ENCODE measurements at places on chromosomes 12 and 14.

- DNase-seq: no peak
Observed at GRCh38 chr12:27431185-27431584, 15.4 kb upstream of the SMCO2 start.

GRCh38 chr12:123364532-123365024 is at the start of gene SBNO1:
TSS of gene SBNO1 (minus strand) at chr12:123364847. CDS start at chr12:123350441, 14,406 bp downstream.
- DNase-seq: no peak

DNA sequence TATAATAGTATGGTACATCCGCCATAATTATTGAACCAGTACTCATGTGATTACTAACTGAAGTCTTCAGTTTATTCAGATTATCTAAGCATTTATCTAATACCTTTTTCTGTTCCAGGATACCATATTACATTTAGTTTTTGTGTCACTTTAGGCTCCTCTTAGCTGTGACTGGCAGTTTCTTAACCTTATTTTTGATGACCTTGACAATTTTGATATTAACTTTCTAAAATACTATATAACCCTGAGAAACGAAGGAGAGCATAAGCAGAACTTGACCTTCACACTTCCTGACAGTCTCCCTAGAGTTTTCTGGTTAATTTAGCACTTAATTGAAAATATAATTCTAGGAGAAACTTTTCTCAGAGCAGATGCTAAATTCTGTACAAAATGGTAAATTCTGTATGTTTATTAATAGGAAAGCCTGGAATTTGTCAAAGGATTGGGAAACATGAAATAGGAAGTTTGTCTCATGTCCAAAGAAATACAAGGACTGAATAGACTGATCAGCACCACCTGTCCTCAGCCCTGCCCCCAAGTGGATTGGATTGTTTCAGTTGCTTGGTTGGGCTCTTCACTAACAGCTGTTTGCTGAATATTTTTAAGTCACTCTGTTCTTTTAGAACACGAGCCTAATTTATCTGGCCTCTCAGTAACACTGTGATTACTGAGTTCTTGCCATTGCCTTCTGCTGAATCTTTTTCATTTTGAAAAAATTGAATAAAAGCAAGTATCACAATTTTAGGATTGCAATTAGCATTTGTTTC is 6.0 kb downstream of the BICDL1 start:
- DNase-seq: no peak

DNA sequence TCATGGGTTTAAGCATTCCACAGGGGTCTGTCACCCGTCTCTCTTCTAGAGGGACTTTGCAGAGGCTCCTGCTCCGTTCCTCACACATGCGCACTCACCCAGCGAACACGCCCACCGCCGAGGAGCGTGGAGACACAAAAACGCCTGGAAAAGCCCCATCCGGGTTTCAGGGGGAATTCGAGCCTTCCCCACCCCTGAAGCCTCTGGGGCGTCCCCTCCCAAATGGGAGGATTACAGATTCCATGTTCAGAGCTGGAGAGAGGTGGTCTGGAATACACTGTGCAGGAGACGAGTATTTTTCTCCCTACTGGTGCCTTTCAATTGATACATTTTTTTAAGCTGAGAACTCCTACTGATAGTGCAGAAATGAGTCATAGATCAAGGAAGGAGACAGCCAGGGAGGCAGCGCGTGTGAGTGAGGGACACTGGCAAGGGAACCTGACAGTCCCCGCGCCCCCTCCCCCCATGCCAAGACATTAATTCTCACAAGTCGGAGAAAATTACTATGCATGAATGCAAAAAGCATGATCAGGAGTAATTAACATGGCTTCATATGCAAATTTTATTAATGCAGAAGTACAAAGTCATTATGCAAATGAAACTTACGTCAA is 36.9 kb downstream of the BCL11B start:
- no peak for DNase-seq

GRCh38 chr12:26777236-26777635 is 55.8 kb downstream of the ITPR2 start:
- DNase-seq: no peak

GRCh38 chr12:124740691-124741137 is 123.0 kb downstream of the SCARB1 start:
- DNase-seq: no peak

- peak; percentile 49 for DNase-seq
Observed at GRCh38 chr12:121038861-121039668, at the start of gene OASL. TSS of gene OASL (minus strand) at chr12:121039246. CDS start at chr12:121038971, 275 bp downstream.

GRCh38 chr14:99237288-99237687 is 34.7 kb downstream of the BCL11B start:
- DNase-seq: no peak

GRCh38 chr12:6430124-6430989 is 14.4 kb upstream of the CD27 start:
- no peak for DNase-seq

DNA sequence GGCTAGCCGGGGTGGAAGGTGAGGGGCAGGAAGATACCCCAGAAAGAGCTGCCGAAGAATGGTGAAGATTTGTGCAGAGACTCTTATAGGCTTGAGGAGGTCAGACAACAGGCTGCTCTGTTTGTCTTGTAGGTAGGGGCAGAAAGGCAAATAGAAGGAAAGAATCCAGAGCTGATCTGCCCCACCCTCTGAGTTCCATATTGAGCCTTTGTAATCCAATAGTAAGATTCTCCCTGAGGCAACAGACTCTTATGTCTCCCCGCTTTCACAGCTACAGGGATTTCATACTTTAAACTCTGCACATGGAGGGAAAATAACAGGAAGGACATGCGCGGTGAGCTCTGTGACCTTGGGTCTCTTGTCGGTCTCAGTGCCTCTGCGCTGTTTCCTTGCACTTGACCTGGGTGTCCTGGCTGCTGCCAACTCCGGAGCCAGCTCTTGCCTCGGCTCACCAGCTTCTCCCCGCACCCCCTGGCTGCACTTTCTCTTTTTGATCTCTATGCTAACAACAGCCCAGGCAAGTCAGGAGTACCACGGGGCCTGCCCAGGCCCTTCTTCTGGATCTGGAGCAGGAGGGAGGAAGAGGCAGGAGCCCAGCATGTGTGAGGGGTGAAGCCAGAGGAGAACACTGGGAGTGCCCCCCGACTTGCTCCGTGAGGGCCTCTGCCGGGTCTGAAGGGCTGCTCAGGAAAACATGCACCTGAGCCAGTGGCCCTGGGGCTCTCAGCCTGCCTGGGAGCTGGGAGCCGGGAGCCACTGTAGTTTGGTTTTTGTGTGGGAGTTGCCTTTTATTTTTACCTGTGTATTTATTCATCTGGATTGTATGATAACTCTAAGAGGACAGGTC is 75.8 kb downstream of the PPP1R36 start:
- no peak for DNase-seq

- DNase-seq: no peak
Observed at GRCh38 chr12:2374092-2374906, 321.5 kb downstream of the CACNA1C start.

DNA sequence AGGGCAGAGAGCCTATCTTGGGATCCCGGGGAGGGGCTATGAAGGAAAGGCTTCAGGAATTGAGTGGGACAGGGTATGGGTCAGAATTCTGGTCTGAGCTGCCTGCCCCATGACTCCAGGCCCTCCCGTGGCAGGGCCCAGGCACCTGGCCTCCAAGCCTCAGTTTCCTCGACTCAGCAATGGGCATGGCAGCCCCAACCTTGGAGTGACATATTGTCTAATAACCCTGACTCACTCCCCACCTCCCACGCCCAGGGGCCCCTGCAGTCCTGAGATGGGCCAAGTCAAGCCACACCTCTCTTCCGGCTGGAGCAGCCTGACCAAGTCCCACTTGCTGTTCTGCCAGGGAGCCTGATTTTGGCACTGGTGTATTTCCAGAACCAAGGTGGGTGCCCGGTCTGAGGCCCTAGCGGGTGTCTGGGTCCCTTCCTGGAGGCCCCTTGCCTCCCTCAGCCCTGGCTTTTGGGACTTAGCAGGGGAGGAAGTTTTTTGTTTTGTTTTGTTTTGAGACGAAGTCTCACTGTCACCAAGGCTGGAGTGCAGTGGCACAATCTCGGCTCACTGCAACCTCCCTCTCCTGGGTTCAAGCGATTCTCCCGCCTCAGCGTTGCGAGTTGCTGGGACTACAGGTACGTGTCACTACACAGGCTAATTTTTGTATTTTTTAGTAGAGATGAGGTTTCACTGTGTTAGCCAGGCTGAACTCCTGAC is 40.3 kb upstream of the RCOR1 start:
- DNase-seq: no peak

- DNase-seq: no peak
Observed at GRCh38 chr12:44260581-44260980, 424.7 kb downstream of the TMEM117 start.

DNA sequence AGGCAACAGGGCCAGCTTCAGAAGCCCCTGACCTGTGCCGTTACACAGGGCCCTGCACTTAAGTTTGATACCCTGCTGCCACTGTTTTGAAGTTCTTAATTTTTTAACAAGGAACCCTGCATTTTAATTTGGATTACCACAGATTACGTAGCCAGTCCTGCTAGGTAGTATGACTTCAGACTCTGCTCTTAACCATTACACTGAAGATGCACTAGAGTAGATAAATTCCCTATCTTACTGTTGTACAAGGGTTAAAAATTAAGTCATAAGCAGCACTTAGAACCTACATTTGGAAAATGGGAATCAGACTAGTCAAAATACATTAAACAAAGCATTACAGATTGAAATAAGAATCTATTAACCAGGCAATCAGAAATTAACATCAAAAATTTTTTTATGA is 2.3 kb downstream of the GNPNAT1 start:
- DNase-seq: no peak

- no peak for DNase-seq
Observed at GRCh38 chr14:21860172-21860571, 186.6 kb upstream of the OR4E1 start.

DNA sequence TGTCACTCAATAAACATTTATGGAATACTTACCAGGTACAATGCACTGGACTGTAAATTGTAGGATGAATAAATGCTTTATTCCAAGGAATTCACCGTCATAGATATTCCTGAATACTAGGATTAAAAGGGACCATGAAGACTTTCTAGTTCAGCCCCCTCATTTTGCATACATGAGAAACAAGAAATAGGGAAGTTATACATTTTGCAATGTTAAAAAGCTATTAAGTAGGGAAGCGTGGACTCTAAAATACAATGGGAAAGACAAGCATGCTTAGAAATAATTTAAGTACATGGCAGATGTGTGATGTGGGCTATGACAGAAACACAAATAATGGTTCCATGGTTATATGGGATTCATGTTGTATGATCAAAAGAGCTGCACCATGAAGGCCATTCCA is 89.4 kb upstream of the SYT10 start:
- no peak for DNase-seq

DNA sequence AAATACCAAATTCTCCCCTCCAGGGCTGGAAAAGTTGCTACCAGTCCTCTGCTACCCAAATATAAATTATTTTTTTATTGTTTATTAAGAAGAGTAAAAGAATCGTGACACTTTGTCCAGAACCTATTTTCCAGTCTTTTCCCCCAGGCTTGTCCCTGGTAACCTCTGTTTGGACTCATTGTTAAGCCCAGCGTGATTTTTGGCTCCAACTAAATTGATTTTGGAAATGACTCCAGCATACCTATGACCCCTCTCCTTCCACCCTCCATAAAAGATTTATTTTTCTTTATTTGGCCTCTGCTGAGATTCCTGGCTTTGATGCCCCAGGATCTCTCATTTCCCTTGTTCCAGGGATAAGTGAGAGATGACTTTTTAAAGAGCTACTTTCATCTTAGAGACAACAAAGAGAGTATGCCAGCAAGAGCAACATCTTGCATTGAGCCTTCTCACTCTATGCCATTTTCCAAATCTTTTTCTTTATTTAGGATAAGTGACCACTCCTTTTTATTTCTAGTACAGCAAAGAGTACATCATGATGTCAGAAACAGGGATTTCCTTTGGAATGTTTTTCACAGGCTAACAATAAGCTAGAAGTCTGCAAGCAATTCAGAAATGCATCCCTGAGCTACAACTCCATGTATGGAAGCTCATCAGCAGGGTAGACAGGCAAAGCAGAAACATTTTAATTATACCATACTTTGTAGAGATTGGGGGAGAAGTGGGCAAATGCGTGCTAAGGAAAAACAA is 75.8 kb downstream of the DAD1 start:
- no peak for DNase-seq

GRCh38 chr12:88737838-88738472 is 157.7 kb upstream of the KITLG start:
- no peak for DNase-seq

- no peak for DNase-seq
Observed at GRCh38 chr12:93713060-93713459, 35.9 kb downstream of the CRADD start.
